GM23338 (cell line): ENCODE measurements at places on chromosomes 11 and 22.

DNA sequence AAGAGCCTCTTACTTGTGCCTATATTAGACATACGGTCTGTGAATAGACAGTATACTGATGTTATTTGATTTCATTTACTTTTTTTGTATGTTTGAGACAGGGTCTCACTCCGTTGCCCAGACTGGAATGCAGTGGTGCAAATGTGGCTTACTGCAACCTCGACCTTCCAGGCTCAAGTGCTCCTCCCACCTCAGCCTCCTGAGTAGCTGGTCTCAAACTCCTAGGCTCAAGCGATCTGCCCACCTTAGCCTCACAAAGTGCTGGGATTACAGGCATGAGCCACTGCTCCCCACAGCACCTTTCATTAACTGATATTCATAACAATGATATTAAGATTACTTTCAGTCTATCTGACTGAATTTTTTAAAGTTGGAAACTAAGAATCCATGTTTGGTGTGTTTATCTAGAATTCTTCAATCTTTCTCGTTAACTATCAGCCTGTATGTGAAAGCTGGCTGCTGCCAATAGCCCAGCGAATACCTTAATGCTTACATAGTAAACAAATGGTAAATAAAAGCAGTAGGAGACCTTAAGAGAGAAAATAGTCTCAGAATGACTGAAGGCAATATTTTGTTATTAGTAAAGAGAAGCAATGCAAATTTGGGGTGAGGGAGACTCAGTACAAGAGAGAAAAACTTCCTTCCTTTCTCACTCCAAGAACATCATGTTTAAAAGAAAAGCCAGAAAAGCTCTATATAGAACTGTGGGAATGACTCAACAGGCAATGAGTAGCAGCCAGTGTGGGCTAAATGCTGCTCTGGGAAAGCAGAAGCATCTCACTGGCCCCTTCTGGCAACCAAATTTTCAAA is 101.9 kb downstream of the MRTFA start:
- peak; percentile 27 for DNase-seq

GRCh38 chr11:26704249-26704648 is 17.6 kb downstream of the SLC5A12 start:
- DNase-seq, result no peak

GRCh38 chr11:13228572-13228971 is 49.0 kb upstream of the BMAL1 start:
- no peak for DNase-seq

DNA sequence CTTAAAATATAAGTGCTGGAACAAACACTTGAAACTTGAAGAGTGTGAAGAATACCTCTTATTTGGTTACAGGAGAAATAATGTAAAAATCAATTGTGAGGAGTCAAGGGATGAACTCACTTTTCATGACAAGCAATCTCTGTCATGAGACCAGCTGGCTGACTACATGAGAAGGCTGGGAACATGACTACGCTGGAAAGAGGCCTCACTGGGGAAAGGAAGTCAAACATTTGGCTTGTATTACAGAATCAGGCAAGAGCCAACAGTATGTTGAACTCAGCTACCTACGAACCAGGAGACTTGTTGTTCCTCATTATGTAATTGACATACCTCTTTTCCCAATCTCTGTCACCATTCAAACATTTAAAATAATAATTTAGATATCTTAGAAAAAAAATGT is 14.4 kb downstream of the DCDC1 start:
- no peak for DNase-seq

DNA sequence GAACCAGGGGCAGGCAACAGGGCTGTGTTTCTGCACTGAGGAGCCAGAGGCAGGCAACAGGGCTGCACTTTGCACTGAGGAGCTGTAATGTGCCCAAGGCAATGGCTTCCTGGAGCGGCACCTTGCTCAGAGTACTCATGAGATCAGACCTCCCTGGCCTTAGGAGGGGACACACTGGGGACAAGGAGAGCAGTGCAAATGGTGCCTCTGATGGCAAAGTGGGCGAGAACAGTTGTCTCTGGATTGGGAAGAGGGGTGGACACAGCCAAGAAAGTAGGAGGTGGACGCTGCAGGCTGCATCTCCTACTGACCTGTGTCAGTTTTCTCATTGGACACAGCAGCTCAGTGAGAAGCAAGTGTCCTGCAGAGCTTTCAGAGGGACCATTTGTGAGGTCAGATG is 1443.3 kb downstream of the TBC1D22A start:
- DNase-seq, result no peak

- DNase-seq, result no peak
Observed at GRCh38 chr11:96447208-96448110, 57.6 kb downstream of the JRKL start.

DNA sequence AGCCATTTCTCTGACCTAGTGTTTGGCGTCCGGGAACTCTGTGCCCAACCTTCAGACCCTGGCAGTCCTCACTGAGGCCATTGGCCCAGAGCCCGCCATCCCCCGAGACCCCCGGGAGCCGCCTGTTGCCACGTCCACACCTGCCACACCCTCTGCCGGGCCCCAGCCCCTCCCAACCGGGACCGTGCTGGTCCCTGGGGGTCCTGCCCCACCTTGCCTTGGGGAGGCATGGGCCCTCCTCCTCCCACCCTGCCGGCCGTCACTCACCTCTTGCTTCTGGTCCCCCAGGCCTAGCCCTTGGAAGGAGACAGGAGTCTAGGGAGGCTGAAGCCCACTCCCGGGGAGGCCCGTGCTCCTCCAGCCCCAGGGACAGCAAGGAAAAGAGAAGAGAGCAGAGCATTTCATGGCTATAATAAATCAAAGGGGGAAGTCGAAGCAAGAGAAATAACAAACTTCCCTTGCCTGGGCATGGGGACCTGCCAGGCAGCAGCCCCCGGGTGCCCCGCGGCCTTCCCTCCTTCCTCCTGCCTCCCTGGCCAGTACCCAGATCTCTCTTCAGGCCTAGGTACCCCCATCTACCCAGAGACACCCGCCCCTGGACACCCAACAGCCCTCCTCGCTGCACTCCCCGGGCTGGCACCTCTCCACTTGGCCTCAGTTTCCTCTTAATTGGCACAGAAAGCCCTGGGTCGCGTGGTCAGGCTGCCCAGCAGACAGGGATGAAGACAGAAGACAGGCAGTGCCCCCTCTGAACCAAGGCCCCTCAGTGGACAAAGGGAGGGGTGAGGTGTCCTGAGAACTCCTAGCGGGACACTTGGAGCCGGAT is 13.0 kb upstream of the SLC39A13 start:
- DNase-seq, result no peak

- peak; percentile 58 for DNase-seq
Observed at GRCh38 chr22:24429411-24430365, 2.3 kb downstream of the ADORA2A start.

- no peak for DNase-seq
Observed at GRCh38 chr11:7846003-7846402, 49.3 kb upstream of the OR5P2 start.

- DNase-seq, result no peak
Observed at GRCh38 chr11:77223797-77224196, 77.7 kb downstream of the GDPD4 start.

DNA sequence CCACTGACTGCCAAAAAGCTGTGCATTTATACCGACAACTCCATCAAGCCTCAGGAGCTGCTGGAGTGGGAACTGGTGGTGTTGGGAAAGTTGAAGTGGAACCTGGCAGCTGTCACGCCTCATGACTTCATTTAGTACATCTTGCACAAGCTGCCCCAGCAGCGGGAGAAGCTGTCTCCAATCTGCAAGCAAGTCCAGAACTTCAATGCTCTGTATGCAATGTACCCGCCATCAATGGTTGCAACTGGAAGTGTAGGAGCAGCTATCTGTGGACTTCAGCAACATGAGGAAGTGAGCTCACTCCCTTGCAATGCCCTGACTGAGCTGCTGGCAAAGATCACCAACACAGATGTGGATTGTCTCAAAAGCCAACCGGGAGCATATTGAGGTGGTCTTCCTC is at the start of gene SLC22A25:
Gene SLC22A25 (minus strand): TSS at position 67 of the 400 bp plus-strand sequence. CDS start 13,947 bp downstream, outside the sequence.
- no peak for DNase-seq

- DNase-seq, result no peak
Observed at GRCh38 chr11:47241841-47242301, 6.7 kb downstream of the ACP2 start.

- no peak for DNase-seq
Observed at GRCh38 chr22:43384863-43385262, 27.0 kb upstream of the MPPED1 start.

DNA sequence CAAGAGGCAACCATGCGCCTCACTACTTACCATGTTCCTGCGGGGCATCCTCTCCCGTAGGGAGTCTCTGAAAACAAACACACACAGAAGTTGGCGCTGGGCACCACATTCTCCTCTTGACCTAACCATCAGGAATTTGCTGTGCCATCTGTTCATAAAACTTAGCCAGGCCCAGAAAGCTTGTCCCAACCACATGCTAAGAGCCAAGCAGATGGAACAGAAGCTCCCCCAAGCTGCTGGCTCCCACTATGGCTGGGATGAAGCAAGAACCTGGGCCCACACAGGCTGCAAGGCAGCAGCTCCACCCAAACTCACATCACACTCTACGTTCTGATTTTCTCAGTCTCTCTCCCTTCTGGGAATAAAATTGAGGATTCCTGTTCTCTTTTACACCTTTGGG is 17.4 kb downstream of the HPS4 start:
- DNase-seq, result no peak

GRCh38 chr11:73286240-73286810 is 14.2 kb downstream of the P2RY6 start:
- DNase-seq, result peak; percentile 60

GRCh38 chr11:87019613-87020271 is 18.0 kb upstream of the TMEM135 start:
- no peak for DNase-seq

DNA sequence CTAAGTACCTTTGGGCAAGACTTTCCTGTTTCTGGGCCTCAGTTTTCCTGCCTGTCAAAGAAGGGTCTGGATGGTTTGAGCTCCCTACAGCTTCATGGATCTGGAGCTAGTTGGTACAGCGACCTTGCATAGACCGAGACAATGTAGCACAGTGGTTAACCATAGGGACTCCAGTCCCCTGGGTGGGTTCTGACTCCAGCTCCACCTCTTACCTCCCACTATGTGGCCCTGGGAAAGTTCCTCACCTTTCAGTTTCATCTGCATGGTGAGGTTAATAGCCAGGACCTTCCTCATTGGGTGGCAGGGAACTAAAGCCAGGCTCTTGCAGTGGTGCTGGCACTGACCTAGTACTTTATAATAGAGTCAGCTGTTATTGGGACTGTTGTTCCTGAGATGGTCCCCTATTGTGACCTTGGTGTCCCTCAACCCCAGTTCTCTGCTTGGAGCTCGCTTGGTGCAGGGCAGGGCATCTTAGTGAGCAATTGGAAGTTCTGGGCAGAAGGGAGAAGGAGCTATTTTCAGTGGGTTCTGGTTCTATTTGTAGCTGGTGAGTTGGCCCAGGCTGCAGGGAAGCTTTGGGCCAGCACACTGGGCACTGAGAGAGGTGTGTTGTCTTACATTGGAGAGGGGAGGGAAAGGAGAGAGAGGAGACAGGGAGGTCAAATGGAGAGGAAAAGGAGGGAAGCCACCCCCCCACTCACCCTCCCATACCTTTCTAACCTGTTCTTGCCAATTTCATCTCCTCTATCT is 10.7 kb upstream of the MTMR3 start:
- peak; percentile 52 for DNase-seq

DNA sequence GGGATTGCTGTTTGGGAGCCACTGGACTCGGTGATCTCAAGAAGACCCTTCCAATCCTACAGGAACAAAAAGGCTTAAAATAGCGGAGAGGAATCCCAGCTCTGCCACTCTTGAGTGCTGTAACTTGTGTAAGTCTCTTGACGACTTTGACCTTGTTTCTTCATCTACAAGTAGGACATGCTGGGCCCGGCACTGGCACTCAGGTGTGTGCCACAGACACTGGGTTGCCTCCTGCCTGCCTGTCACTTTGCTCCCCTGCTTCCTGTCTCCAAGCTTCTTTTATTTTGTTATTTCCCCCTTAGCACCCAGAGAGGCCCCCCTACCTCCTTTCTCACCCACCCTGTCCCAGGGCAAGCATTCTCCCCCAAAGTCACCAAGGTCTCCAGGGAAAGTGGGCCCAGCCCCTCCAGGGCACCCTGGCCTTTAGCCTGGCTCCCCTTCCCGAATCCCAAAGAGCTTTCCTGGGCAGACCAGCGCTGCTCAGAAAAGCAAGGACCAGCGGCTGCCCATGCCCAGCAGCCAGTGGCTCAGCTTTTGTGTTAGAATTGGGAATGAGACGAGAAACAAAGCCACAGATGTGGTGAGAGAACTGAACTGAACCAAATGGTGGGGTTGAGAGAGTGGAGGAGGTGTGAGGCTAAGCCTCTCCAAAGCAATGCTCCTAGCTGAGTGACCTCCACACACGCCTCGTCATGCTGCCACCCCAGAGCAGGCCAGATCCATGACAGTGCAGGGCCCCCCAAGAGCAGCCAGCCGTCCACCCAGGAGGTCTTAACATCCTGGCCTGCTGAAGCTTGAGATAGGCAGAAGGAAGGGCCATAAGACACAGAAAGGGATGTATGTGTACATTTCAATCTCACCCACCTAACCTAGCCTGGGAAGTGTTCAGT is 4.5 kb downstream of the TRIM29 start:
- DNase-seq, result no peak

- no peak for DNase-seq
Observed at GRCh38 chr11:83760932-83761331, 474.8 kb upstream of the CCDC90B start.

DNA sequence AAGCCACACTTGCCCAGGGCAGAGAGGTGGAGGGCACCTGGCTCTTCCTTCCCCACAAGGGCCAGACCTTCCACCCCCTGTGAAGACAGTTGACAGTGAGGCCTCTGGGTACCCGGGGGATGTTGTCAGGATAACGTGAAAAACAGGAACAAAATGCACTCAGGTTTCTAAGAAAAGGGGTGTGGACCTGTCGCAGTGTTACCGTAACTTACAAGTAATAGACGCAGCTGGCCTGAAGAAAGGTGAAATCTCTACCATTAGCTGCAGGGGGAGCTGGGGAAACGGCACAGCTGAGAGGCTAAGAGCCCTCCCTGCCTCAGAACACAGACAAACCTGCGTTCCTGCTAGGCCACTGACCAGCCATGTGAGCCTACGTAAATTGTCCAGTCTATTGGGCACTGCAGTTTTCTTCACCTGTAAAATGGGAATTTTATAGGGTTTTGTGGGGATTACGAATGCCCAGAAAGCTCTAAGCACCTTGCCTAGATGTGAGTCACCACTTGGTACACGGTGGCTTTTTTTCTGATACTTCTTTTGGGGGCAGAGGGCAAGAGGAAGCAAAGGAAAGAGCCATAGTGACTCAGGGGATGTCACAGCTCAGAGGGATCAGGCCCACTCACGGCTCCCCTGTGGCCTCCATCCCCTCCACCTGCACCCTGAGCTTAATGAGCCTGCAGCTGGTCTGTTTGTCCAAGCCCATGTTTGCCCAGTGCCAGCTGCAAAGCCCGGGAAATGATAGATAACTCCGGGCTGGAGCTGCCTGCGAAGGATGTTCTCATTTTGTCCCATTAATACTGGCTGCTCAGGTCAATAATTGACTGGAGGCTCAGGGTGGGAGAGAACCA is 18.4 kb upstream of the CABP7 start:
- peak; percentile 77 for DNase-seq
